OCI-LY7 (cell line): ENCODE measurements at places on chromosomes 7 and 10.

DNA sequence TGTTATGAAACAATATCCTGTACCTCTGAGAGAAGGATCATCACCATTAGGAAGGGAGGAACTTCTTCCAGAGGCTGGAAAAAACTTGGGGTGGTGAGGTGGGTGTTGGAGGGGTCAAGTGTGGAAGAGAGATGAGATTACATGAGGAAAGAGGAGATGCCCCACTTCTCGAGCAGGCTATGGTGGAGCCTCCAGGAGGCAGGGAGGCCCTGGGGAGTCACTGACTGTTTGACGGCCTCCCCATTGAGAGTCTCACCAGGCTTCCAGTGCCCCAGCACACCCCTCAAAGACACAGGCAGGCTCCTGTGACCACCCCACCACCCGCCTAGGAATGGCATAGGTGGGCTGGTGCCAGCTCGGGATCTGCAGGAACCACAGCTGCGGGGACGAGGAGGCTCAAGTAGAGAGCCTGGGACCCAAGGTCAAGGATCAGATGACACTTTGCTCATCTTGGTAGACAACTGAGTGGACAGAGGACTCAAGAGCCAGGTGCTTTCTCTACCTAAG is 185.3 kb upstream of the GDF10 start:
- no peak for DNase-seq

DNA sequence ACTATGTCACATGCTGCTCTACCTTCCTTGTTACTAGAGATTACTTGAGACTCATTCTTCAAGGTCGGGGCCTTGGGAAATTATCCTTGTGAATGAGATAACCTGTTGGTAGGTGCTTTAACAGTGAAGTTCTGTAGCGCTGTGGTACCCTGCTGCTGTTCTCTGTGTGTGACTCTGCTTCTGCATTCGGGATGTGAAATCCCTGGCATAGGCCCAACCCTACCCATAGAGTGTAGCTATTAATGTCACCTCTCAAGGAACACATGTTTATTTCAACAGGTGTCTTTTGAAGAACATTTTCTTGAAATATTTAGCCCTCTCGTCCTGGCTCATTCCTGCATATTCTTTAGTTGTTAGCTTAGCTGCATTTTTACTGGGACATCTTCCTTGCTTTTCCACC is 41.8 kb upstream of the TMEM236 start:
- DNase-seq = no peak

GRCh38 chr7:129568240-129568639 is 43.3 kb upstream of the NRF1 start:
- no peak for DNase-seq

DNA sequence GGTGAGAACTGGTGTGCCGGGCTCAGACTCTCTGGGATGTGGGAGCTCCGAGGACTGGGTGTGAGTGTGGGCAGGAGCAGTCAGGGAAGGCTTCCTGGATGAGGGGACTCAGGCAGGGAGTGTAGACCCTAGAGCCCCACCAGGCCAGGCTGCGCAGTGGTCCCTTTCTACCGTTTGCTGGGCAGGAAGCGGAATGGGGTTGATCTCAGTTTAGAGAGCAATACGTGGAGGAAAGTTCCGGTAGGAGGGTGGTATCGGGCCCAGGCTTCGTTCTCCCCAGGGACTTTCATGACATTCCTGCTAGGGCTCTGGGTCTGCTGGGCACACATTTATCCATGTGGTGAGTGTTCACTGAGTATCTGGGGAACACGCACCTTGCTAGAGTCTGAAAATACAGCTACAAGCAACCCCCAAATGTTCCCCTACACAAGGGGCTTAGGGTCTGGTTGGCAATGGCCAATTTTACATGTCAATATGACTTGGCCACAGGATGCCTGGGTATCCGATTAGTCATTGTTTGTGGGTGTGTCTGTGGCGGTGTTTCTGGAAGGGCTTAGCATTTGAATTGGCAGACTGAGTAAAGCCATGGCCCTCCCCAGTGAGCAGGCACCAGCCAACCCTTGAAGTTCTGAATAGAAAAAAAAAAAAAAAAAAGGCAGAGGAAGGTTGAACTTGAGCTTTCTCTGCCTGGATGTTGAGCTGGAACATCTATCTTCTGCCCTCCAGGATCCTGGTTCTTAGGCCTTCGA is 20.8 kb downstream of the GHRHR start:
- no peak for DNase-seq

DNA sequence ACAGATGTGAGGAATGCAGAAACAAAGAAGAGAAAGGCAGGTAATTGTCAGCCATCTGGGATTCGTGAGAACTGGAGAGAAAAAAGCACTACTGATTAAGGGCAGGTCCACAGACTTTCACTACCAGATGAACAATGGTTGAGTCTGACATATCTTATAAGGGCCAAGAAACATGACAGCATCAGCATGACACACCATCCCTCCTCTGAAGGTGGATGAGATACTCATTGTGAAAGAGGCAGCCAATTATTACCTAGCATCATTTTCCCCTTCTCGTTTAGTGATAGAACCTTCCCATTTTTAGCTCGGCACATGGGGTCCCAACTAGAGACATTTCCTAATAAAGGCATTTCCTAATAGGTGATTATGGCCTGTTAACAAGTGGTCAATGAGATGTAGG is 19.2 kb upstream of the MET start:
- no peak for DNase-seq

GRCh38 chr10:118163217-118163616 is 116.5 kb upstream of the RAB11FIP2 start:
- DNase-seq = no peak

- no peak for DNase-seq
These were observed at the start of gene LANCL2 for GRCh38 chr7:55365205-55365674. Gene LANCL2 (plus strand): TSS chr7:55365337. CDS start chr7:55366026, 689 bp downstream.

DNA sequence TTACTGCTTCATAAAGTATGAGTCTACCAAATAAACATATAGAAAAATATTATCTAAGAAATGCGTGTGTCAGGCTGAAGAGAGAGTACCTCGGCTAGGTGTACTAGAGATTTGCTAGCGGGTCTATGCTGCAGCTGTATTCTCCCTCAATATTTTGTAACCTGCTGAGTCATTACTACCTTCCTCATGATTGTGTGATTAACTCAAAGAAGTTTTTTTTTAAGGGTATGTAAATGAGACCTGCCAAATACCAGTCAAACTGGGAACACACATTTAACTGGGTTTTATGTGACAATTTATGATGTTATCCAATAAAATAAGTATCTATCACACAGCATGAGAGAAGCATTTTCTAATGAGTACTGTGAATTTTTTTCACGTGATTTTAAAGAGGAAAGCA is 180.4 kb downstream of the RNF133 start:
- no peak for DNase-seq

- DNase-seq = no peak
These were observed 63.9 kb upstream of the PDGFA start for GRCh38 chr7:583410-584121.

DNA sequence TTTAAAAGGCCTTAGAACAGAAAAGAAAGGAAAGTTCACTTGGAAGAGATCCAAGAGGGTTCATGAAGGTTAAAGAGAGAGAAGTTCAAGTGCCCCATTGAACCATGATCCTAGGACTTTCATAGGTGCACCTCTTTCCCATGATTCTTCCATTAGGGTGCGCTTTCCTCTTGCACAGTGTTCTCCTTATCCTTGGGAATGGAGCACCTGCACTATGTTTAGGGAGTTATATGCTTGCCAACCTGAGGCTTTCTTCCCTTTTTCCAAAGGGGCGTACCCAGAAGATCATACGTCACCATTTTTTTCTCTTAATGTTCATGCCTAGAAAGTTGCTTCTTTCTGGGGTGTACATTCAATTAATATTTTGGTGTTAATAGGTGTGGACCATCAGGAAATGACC is 908.0 kb upstream of the SORCS1 start:
- DNase-seq = no peak

- no peak for DNase-seq
These were observed 95.4 kb downstream of the GRK5 start for GRCh38 chr10:119302591-119303253.

DNA sequence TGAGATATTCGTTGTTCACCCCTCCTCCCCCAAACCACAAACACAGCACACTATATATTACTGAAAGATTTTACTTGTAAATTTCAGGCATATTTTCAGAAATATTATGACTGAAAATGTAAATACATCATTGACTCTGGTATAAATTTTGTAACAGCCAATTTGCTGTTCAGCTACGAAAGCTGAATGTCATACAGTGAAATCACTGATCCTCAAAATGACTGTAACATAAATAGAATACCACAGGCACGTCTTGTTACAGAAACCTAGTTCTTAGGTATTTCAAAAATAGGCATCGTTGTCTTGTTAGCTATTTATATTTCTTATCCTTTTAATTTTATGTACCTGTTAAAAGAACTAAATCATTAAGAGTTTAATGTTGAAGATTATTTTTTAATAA is 15.1 kb downstream of the TRUB1 start:
- no peak for DNase-seq

DNA sequence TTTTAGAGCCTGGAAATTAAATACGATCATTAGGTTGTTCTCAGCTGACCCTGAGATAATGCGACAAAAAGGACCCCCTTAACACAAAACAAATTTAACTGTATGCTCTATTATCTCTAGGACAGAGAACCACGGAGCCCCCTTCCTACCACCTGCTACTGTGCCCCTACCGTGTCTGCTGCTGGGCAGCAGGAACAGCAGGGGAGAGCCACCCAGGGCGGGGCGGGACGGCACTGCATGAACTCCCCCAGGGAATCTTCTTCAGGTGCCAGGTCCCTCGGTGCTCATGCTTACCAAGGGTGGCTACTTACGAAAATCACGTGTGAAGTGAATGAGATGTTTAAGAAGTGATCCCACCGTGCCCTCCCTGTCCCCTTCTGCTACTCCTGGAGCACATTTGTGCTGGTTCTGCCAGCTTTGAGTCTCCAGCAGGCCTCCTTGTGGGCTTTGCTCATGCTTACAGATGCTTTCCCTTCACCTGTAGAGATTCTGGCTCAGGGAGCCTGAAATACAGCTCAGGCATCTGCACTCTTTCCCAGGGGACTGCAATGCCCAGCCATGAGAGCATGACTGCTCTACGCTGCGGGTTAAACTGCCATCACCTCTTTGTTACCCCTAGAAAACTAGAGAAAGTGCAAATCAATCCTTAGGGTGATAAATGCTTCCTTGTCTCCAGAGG is 59.9 kb downstream of the MRPL32 start:
- DNase-seq = peak; percentile 18

GRCh38 chr10:110737886-110738634 is 93.9 kb downstream of the RBM20 start:
- DNase-seq = no peak

DNA sequence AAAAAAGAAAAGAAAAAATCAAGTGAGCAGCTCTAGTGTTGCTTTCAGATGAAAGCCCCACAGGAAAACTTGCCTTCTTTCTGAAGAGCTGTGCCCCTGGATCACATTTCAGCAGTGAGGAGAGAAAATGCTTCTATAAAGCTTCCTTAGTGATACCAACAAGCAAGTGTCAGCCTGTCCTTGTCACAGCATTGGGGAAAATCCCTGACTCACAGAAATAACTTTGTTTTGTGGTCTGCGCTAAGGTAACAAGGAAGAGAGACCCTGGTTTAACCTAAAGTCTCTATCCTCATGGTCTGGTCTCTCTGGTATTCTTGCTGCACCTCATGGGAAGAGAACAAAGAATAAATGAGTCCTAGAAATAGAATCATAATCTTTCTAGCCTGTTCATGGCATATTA is 885.2 kb upstream of the SORCS1 start:
- no peak for DNase-seq

DNA sequence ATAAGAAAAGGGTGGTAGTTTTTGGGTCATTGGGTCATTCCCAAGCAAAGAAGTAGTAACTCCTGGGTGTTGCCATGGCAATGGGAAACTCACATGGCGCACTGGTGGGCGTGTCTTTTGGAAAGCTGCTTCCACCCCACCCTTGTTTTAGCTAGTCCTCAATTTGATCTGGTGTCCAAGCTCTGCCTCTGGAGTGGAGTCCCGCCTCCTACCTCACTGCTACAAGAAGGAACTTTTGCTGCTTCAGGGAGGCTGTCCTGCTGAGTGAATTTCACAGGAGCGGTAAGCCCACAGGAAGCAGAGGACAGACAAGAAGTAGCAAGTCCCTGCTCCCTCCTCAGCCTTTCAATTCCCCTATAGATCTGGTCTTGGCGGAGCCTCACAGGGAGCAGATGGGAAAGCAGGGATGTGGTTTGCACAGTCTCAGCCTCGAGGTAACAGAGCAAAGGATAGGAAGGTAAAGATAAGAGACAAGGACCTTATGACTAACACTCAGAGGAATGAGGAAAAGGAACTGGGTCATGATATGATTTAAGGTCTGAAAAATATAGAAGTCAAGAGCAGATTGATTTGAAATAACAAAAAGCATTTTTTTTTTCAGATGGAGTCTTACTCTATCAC is 700.3 kb downstream of the TNS3 start:
- no peak for DNase-seq

- DNase-seq = peak; percentile 90
These were observed 51.3 kb downstream of the PWWP2B start for GRCh38 chr10:132448248-132448731.

- no peak for DNase-seq
These were observed 65.1 kb downstream of the SHH start for GRCh38 chr7:155747209-155747608.

DNA sequence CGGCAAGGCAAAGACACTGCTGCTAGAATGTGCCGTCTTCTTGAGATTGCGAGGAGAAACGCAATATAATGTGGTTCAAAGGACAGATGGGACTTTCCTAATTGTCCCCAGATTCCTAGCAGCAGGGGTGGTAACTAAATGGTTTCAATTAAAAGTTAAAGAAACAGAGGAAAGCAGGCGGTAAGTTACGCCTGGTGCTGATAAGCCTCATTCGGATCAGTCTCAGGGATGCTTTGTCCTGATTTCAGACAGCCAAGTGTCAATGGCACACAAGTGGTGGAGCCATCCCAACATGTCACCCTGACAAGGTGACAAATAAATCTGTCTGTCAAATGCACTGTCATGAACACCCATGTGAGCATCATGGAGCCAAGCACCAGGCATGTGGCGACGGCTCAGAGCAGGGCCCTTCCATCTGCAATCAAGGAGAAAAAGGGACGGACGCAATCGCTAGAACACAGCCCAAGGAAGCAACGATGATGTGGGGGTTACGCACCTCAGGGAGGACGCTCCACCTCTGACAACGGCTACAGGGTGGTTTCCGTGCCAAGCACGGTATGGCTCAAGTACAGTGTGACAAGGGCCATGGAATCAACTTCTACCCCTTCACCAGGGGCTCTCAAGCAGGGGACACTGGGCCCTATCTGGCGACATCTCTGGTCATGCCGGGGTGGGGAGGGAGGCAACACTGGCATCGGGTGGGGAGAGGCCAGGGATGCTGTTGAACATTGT is 66.2 kb downstream of the CTBP2 start:
- DNase-seq = no peak

- DNase-seq = peak; percentile 30
These were observed 33.8 kb downstream of the SLC16A9 start for GRCh38 chr10:59675812-59676211.

GRCh38 chr10:553233-553632 is 136.2 kb downstream of the DIP2C start:
- DNase-seq = no peak

GRCh38 chr7:27299861-27300260 is 57.3 kb downstream of the EVX1 start:
- no peak for DNase-seq

GRCh38 chr10:96833220-96834001 is 1.3 kb downstream of the LCOR start:
- peak; percentile 31 for DNase-seq
